ENCODE measurements at places on chromosomes 7 and 10. TPM values are rescaled to one million over a fixed set of nuclear protein-coding genes. Genes with fewer than 3 reads are reported as not detected.

DPYSL4 gene
- total RNA-seq, result 2.7 TPM

SAP25 gene
- total RNA-seq, result not detected

STRIP2 gene
- 0.77 TPM for total RNA-seq

CYP2E1 gene
- total RNA-seq, result 0.52 TPM

DRGX gene
- total RNA-seq, result not detected

SPDYE5 gene
- not detected for total RNA-seq

VWDE gene
- total RNA-seq, result 0.16 TPM

PARG gene
- total RNA-seq, result 27.9 TPM

PI4K2A gene
- 14.0 TPM for total RNA-seq

PTF1A gene
- total RNA-seq, result not detected
